ENCODE measurements at places on chromosomes 7 and 10.

- no peak for DNase-seq
Observed at GRCh38 chr7:73395538-73396503, 37.8 kb upstream of the FZD9 start.

GRCh38 chr7:49773218-49773935, at the start of gene VWC2:
Gene VWC2 (plus strand): TSS chr7:49773638. CDS start chr7:49775436, 1,798 bp downstream.
- no peak for DNase-seq

DNA sequence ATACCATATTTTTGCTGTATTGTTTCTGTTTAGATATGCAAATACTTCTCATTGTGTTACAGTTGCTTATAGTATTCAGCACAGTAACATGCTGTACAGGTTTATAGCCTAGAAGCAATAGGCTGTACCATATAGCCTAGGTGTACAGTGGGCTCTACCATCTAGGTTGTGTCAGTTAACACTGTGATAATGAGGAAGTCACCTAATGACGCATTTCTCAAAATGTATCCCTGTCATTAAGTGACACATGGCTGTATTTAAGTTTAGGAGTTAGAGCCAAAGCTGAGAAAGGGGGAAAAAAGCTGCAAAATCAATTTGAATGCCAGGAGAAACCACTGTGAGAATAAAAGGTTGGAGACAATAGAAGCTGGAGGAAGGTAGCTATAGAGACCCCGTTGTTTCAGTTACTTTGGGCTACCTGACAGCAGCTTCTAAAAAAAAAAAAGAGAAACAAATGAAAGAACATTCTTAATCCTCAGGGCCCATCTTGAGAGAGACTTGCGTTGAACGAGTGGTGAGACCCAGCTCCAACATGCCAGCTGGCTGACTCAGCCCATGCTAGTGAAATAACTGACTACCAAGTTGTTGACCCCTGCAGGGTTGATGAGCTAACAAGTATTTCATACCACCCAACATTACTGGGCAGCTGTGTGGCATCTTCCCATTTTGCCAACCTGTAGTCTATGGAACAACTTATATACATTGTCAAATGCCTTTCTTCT, 8.7 kb downstream of the STARD3NL start:
- DNase-seq: no peak

DNA sequence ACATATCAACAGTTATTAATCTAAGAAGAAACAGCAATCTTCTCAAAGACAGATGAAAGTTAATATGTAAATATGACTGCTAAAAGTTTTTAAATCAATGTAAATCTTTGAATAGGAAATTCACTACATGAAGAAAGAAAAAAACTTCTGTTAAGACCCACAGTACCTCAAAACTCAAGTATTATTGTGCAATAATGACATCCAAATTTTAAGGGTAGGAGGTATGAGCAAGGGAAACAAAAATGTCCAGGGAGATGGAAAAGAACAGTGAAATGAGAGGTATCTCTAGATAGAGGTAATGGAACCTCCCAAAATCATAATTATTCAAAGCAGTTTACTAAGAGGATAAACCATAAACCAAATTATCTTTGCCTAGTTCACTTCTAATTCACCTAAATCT, 436.8 kb downstream of the PARD3 start:
- no peak for DNase-seq

- no peak for DNase-seq
Observed at GRCh38 chr10:93475227-93475626, 6.9 kb downstream of the MYOF start.

- DNase-seq: no peak
Observed at GRCh38 chr10:132652446-132652845, 114.9 kb downstream of the INPP5A start.

DNA sequence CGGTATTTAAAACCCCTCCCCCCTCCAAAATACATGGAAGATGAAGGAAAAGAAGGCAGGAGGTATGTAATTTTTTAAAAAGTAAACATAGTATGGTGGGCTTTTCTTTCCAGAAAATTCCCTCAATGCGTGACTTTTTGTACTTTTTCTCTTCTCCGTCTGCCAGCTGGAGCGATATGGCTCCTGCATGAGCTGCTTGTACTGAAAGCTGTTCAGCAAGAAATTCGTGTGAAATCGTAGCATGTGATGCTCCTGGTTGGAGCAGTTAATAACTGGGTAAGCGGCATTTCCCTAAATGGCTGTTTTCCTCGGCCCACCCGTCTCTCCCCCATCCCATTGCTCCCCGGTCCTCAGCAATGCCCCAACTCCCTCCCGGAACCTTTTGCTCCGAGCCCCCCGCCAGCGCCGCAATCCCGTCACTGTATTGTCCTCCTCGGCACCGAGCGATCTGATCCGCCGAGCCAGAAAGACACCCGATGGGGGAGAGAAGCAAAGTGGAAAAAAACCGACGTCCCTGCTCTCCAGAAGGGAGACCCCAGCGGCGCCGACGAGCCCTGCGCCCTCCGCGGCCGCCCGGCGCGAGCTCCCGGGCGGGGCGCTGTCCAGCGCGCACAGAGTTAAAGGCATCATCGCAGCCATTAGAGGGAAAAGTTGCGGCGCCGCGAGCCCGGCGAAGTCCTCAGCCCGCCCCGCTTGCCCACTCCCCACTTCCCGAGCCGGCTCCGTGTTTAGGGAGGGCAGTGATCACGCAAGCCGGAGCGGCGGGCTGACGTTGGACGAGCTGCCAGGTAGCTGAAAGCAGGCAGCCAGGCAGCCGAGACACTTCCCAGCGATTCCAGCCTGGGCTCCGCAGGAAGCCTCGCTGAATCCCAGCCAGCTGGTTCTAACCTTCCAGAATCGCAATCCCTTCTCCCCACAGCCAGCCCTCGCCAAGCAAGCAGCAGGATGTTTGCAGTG, at the start of gene VSTM2A:
VSTM2A (plus strand) TSS at position 707 of the 957 bp plus-strand sequence. CDS start 356 bp downstream, outside the sequence.
- DNase-seq: peak; percentile 20

DNA sequence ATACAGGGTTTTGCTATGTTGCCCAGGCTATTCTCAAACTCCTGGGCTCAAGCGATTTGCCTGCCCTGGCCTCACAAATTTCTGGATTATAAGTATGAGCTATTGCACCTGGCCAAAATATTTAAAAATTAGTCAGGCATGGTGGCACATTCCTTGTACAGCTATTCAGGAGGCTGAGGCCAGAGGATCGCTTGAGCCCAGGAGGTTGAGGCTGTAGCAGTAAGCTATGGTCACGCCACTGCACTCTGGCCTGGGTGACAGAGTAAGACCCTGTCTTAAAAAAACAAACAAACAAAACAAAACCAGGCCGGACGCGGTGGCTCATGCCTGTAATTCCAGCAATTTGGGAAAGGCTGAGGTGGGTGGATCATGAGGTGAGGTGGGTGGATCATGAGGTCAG, 14.5 kb upstream of the SIRT1 start:
- DNase-seq: no peak

- peak; percentile 18 for DNase-seq
Observed at GRCh38 chr10:106189292-106189691, 975.2 kb downstream of the SORCS1 start.
